ENCODE measurements at places on chromosomes 2 and 18.

DNA sequence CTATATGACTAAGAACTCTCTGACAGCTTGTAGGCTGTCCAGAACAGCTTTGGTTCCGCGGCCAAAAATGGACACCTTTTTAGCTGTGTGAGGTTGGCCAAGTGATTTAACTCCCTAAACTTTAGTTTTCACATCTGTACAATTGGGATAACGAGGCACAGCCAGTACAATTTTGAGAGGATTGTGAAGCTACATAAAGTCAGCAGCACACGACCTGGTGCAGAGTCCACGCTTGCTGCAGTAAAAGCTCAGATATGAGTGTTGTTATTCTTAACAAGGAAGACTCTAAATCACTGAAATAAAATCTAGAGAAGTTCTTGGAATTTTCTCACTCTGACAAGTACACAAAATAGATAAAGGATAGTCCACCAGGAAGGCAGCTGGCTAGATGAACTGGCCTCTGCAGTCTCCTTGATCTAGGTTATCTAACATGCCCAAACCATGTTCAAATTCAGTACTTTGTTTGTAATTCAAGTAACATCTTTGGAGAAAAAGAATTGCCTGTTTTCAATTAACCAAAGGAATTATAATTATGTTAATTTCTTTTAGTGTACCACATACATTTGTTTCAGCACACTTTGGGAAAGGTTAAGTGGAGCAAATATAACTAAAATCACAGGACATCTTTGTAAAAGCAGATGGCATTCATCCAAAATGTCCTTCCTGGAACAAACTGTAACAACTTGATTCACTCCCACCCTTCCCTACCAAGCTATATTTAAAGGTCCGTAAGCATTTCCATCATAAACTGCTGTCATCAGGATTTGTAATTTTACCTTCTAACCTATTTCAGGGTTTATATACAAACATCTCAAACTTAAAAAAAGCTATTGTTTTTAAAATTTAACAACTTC is 201.7 kb upstream of the STK17B start:
- no peak for DNase-seq

DNA sequence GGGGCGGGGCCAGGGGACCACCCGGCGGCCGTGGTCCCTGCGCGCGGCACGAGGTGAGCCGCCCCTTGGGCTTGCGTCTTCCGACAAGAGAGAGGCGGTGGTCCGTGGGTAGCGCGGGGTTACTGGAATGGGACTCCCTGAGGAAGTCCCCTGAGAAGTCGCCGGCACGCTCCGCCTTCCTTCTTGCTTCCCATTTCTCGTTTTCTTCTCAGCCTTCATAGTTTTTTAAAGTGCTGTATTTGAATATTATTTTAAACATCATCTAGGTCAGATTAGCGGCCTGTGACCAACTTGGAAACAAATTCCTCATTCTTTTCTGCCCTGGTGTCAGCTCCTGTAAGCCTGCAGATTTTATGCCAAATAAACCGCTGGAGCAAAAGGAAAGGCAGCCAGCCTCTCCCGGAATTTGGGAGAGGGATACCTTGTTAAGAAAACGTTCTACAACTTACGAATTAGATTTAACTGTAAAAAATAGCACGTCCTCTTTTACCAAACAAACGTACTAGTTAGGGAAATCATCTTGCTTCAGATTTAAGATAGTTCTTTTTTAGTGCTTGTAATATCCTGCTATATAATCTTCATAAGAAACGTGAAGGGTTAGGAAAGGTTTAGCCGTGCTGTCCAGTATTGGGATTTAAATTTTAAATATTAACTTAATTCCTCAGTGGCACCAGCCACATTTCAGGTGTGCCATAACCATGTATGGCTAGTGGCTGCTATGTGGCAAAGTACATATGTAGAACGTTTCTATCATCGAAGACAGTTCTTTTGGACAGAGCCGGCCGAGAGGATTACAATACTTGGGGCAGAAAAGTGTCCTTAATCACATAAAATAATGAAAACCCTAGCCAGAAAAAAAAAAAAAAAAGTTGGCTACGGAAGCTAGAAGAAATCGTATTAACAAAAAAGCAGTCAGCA is 628 bp upstream of the PTPN2 start:
- DNase-seq: peak; percentile 68

DNA sequence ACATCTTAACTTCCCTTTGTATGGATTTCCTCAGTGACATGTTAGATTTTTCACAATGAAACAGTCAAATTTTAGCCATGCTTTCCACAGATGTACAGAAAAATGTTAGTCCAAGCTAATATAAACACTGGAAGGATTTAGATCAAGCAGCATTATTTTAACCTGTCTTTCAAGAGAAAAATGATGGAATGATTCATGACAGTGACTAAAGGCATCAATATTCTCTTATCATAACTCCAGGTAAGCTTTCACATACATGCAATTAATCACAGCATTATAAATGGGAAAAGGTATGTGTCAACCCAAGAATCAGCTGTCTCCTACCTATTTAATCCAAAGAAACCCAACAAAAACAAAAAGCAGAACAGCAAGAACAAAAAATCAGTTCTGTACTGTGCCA is 92.7 kb downstream of the NCKAP5 start:
- no peak for DNase-seq

- DNase-seq: no peak
These were observed 113.5 kb downstream of the EFEMP1 start for GRCh38 chr2:55809875-55810621.

GRCh38 chr2:221571025-221571550 is 1.0 kb downstream of the EPHA4 start:
- no peak for DNase-seq

- peak; percentile 84 for DNase-seq
These were observed 35.8 kb downstream of the SKOR2 start for GRCh38 chr18:47215554-47216138.

DNA sequence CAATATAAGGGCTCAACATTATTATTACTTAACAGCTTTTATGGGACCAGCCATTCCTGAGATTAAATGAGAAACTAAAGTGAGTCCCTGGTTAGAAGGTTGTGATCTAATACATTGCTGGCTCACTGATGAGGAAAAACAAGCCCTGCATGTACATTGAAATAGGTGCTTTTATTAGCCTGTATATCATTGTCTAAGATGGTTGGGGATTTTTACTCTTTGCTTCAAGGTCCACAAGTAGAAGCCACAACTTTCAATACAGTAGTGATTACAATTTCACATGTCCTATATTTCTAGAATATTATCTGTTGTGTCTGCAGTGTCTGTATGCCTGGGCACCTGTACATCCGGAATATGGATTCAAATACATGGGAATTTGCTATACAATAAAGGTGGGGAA is 104.1 kb upstream of the FZD5 start:
- no peak for DNase-seq

- no peak for DNase-seq
These were observed 29.2 kb upstream of the ZDBF2 start for GRCh38 chr2:206245265-206245672.

DNA sequence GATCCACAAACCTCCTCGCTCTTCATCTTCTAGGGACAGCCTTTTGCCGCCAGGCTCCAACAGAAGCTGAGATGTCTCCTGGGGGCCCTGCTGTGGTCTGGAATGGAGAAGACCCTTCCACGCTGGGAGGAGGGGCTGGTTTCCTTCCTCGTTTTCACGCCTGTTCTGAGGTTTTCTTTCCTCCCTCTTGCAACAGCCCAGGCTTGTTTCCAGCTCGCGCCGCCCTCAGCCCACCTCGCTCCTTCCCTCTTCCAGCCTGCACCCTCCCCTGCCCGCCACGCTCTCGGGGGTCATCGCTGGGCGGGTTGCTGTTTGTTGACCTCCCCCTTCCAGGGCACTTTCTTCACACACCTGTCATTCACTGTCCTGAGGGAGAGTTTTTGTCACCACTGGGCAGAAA is 55.4 kb downstream of the VAPA start:
- peak; percentile 53 for DNase-seq

- no peak for DNase-seq
These were observed 29.5 kb downstream of the RAB31 start for GRCh38 chr18:9737472-9738121.

Data from Kasumi-1 (cell line).